ENCODE measurements at places on chromosomes 2 and 18.

DNA sequence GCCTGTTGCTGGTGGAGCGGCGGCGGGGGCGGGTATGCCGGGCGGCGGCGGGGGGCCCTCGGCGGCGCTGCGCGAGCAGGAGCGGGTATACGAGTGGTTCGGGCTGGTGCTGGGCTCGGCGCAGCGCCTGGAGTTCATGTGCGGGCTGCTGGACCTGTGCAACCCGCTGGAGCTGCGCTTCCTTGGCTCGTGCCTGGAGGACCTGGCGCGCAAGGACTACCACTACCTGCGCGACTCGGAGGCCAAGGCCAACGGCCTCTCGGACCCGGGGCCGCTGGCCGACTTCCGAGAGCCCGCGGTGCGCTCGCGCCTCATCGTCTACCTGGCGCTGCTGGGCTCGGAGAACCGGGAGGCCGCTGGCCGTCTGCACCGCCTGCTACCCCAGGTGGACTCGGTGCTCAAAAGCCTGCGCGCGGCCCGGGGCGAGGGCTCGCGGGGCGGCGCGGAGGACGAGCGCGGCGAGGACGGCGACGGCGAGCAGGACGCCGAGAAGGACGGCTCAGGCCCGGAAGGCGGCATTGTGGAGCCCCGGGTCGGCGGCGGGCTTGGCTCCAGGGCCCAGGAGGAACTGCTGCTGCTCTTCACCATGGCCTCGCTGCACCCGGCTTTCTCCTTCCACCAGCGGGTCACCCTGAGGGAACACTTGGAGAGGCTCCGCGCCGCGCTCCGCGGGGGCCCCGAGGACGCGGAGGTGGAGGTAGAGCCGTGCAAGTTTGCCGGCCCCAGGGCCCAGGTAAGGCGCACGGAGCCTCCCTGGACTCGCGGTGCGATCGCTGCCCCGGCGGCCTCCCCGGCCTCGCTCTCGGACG lies 1.0 kb downstream of the ZCCHC2 start:
- no peak for DNase-seq

DNA sequence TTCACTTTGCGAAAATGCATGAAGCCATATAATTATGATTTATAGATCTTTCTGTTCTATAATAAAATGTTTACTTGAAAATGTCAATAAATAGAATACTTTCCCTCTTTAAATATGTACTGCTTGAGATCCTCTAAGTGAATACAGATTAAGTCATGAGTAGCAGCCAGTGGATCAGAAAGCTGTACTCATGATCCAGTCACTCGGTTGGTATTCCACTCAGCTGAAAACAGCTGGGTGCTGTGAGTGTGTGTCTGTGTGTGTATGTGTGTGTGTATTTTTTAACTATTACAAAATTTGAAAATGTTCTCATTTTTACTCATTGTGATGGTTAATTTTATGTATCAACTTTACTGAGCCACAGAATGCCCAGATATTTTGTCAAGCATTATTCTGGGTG lies 141.6 kb upstream of the CYP26B1 start:
- DNase-seq = no peak

DNA sequence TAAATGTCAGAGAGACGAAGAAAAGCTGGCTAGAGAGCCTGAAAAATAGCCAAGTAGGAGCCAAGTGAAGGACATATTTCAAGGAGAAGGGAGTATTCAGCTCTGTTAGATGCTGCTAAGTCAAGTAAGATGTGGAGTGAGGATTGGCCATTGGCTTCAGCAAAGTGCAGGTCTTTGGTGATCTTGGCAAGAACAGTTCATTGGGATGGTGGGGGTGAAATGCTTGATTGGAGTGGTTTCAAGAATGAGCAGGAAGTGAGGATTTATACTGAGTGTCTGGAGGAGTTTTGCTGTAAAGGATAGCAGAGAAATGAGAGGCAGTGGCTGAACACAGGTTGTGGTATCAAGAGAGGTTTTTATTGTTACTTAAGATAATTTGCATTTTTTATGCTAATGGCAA lies 139.7 kb downstream of the PRPF40A start:
- DNase-seq = no peak

GRCh38 chr18:53819671-53820070 lies 404.8 kb downstream of the MBD2 start:
- DNase-seq = no peak

DNA sequence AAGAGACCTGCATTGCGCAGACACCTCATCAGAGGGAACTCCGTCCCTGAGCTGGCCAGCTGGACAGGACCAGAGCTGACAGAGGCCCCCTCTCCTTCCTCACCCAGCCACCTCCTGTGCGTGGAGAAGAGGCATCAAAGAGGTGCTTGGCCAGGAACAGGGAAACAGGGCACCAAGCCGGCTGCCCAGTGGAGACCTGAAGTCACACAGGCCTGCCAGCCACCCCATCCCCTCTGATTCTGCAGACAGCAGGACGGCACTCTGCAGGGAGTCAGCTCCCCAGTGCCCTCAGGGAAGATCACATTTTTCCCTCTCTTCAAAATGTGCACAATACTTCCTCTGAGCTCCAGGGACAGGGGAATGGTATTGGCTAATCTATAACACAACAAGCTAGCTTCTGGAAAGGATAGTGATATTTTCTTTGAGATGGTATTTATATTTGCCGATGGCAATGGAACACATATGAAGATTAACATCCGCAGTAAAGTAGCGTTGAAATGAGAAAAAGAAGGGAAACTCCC lies 30.5 kb downstream of the SLC1A4 start:
- DNase-seq = no peak

DNA sequence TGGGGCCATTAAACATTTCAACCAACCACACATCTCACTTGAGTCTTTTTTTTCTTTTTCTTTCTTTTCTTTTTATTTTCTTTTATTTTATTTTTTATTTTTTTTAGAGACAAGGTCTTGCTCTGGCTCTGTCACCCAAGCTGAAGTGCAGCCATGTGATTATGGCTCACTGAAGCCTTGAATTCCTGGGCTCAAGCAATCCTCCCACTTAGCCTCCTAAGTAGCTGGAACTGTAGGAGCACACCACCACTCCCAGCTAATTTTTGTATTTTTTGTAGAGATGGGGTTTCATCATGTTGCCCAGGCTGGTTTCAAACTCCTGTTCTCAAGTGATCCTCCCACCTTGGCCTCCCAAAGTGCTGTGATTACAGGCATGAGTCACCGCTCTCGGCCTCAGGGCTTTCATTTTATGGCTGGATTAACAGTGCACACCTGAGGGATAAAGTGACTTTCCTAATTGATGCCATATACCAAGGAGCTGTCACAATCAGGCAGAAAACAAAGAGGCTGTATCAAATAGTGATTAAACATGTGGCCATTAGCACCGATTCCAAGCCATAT lies 21.5 kb downstream of the KIAA2012 start:
- DNase-seq = no peak

DNA sequence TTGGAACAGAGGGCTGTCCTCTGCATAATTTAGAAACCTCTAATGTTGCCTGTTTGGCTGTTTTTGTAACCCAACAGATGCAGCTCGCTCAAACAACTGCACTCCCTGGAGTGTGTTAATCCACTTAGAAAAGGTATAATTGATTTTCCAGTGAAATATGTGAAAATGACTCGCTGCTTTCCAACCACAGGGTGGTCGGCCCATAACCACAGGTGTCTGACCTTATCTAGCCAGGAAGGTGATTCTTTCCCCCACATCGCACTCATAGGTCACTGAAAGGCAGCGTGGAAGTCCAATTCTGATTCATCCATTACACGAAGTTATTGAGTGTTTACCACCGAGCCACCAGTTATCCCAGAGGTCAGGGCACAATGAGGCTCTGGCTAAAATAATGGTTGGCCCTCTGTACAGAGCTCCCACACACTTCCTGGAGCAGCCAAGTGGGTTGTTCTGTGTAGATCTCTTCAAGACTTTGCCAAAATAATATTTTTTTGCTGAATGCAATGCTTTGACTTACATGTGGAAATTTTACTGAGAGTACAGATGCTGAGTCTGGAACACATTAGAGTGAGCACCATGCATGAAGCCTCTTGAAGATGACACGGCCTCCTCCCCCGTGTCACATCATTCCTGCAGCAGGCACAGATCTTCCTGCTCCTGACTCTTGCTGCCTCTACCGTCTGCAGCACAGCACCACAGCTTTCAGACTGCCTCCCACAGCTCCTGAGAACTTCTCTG lies 396.2 kb downstream of the ZNF516 start:
- no peak for DNase-seq

- peak; percentile 62 for DNase-seq
Measured at GRCh38 chr2:65032019-65032975, 23.9 kb upstream of the CEP68 start.

DNA sequence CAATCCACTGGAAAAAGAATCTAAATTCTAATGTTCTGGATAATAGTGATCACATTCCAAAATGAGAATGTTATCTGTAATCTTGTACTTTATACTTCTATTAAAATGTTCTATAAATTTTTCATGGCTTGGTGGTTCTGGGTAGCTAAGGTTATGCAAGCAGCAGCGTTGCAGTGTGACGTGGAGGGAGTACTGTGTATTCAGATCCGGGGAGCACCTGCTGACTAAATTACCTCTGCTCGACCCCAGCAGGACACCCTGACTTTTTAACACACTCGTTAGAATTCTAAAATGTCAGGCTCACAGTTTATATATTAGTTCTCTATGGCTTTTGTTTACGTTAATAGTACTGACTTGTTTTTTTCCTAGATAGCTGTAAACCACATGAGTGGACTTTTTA lies 13.0 kb downstream of the ATIC start:
- DNase-seq = no peak

DNA sequence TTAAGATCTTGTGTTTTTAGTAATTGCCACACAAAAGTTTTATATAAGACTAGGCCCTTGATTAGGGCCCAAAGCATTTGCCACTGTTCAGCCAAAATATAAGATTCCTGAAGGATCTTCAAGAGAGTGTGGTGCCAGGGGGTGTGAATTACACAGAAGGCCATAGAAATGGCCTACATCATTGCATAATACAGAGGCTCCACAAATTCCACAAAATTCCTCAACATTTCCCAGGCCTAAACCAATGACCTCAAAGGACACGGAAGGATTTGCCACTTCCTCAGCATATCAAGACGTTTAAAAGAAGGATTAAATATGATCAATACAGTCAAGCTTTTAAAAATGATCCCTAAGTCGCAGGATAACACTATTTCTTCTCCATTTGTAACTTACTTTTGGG lies 24.1 kb downstream of the COL6A3 start:
- no peak for DNase-seq

DNA sequence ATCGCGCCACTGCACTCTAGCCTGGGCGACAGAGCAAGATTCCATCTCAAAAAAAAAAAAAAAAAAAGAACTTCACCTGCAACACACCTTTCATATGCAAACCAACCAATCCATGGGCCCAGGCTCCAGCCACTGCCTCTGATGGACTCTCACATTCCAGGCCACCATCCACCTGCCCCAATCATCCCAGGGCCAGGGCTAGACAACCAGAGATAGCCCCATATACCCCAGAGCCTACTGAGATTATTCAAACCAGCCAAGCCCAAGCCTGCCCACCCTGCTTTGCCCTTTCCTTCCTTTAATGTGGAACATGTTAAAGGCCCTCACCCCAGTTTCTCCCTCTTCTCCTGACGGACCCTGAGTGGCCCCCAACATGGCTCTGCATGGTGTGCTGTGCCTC lies 57.0 kb downstream of the MRPL35 start:
- no peak for DNase-seq

DNA sequence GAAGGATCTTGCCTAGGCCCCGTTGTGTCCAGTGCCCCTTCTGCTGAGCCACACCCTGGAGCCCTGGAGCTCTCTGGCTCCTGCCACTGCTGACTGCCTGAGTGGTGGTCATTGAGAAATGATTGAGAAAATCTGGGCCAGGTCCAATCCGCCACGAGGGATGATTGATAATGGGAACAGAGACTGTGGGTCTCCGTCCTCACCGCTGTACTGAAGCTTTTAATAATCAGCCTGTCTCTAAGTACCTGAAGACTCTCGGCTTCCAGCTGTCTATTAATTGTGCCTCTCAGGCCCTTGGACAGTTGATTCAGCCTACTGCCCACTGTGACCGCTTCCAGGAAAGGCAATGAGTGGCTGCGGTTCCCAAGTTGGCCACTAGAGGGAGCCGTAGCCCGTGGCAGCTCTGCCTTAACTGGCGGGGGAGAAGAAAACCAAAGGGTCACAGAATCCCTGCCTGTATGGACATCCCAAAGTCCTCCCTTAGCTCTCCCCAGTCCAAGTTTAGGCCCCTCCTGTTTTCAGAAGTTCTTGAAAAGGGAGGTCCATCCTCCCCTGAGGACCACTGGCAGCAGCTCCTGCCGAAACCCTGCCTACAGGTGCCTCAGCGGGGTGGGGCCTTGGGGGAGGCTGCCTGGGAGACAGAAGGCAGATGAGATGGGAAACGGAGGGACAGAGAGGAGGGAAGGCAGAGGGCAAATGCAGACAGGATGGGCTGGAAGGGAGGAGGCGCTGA lies 213.6 kb downstream of the TNS1 start:
- DNase-seq = peak; percentile 64

- DNase-seq = peak; percentile 81
Measured at GRCh38 chr2:10935953-10936942, 24.5 kb downstream of the KCNF1 start.

DNA sequence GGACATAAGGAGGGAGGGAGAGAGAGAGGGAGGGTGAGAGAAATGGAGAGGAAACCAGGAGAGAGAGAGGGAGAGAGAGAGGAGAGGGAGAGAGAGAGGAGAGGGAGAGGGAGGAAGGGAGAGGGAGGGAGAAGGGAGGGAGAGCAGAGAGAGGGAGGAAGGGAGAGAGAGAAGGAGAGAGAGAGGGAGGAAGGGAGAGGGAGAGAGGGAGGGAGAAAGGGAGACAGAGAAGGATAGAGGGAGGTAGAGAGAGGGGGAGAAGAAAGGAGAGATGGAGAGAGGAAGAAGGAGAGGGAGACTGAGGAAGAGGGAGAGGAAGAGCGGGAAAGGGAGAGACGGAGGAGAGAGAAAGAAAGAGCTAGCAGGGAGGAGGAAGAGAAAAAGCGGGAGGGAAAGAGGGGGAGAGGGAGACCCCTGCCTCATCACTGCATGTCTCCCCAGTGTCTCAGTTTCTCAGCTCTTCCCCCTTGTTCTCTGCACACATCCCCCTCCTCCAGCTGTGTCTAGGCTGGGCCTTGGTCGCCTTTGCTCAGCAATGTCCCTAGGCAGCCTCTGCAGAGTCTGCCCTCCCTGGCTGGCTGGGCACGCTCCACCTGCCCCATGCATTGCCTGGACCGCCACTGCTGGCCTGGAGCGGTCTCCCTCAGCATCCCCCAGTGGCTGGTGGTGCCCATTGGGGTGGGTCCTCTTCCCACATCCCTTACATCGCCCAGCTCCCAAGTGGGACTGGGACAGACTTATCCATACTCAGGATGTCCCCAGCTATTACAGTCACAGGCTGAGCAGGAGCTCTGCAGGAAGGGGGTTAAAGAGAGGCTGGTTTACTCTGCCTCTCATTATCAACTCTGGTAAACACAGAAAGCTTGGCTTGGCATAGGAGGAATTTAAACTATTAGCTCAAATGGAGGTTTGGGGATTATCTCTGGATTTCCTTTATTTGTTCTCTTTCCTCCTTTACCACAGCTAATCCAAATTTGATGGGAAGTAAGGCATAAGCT lies 85.7 kb upstream of the APCDD1 start:
- DNase-seq = no peak

- DNase-seq = no peak
Measured at GRCh38 chr2:7206111-7206810, 289.0 kb downstream of the RNF144A start.

Data from LoVo (cell line).